Left hindlimb (tissue), 1 donor: ENCODE measurements at places on chromosomes 16 and 17.
A peak's percentile ranks its signal among the peaks of the same experiment; 100 is the strongest.

DNA sequence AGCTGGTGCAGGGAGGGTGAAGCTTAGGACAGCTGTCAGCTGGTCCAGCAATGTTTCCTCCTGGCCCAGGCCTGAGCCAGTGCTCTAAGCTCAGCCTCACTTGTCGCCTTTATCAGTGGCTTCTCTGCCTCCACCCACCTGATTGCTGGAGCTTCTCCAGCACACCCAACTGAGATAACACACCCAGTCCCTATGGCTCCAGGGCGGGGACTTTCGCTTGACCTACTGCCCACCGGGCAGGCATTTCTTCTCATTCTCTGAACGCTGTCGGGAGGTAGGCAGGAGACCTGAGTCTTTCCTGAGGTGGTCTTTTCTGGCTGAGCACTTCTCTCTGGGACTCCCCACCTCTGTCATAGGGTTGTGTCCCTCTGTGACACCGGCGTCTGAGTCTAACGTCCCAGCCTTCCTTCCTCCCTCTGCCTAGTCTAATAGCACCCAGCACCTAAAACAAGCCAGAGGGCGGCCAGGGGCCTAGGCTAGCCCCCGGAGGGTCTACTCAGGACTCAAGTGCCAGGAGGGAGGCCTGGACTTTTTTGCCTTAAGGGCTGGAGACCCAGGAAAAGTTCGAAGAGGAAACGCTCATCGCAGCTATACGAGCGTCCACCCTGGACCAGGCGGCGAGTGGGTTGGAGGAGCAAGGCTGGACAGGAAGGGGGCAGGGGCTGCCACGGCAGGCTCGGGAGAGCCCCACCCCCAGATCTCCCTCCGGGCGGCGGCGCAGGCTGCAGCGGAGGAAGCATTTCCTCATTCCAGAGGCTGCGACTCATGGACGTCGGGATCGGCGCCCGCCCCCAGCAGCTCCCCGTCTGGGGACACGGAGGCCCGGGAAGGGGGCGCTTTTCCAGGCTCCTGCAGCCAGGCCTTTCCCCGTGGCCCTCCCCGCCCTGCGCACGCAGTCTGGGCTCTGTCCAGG is 756 bp downstream of the TAX1BP3 start:
- DNase-seq: peak; percentile 96

DNA sequence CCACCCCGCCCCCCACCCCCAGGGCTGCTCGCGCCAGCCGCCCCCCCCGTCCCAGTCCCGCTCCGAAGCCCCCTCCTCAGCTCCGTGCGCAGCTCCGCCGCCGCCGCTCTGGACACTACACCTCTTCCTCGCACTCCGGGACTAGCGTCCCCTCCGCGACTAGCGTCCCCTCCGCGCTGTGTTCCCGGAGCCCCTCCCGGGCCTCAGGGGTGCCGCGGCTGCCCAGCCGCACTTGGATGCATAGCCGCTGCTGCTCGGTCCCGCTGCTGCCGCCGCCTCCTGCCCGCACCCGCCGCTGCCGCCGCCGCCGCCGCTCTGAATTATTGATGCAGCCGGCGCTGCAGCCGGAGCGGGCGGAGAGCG is at the start of gene CBLN1:
TSS of gene CBLN1 (minus strand) at position 359 of the 363 bp plus-strand sequence. CDS start 373 bp downstream, outside the sequence.
- DNase-seq: no peak

- DNase-seq: no peak
Measured at GRCh38 chr17:75832164-75832651, 12.0 kb downstream of the UNC13D start.

GRCh38 chr16:5756969-5757368 is 659.4 kb upstream of the EEF2KMT start:
- DNase-seq: no peak

DNA sequence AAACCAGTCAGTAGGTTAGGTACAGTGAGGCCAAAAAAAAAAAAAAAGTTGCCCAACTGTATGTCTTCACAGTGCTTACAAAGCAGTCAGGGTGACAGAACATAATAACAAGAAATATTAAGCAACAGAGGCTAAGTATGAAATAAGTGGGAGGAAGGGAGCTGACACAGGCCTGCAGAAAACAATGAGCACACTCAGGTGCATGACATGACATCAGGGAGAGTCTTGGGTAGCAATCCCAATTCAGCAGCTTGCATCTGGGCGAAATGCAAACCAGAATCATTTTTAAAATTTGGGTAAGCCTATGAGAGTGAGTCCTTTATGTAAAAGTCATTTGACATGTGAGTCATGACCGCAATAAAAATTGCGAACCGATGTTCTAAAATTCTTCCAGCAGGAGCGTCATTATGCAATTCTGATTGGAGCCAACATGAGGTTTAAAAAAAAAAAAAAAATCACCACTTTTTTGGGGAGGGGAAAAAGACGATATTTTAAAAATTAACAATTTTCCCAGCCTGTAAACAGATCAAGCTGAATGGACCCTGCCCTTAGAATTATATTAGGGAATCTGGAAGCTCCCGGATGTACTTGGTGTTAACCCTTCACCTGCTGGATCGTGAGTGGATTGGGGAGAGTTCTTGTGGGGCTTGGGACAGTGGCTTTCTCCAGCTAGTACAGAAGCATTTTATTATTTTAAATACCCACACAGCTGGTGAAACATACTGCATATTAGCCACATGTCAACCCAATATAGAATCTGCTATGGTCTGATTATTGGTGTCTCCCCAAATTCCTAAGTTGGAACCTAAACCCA is 127.9 kb downstream of the NPIPB5 start:
- DNase-seq: no peak

DNA sequence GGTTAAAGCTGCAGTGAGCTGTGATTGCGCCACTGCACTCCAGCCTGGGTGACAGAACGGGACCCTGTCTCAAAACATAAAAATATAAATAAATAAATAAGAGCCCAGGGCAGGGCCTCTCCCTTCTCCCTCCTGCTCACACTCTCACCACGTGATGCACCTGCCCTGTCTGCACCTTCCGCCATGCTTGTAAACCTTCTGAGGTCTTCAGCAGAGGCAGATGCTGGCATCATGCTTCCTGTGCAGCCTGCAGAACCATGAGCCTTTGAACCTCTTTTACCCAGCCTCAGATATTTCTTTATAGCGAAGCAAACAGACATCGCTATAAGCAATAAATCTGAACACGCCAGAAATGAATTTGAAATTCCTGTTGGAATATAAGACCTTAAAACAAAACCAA is 48.5 kb downstream of the HNF1B start:
- DNase-seq: no peak

DNA sequence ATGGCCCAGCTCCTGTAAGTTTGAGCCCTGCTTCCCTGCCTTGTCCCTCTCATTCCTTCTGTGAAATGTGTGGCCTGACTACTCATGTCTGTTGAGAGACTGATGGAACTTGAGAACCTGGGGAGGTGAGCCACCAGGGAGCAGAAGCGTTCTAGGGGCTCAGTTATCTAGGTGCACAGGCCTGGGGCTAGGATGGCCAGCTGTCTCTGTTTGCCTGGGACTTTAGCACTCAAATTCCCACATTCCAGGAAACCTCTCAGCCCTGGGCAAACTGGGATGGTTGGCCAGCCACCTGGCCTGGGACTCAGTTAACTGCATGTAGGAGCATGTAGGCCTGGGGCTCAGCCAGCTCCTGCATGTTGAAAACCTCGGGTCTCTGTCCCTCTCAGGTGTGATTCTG is 9.3 kb upstream of the EPN3 start:
- no peak for DNase-seq

GRCh38 chr17:73759324-73759723 is 115.1 kb upstream of the SDK2 start:
- DNase-seq: no peak

GRCh38 chr16:77584205-77584859 is 138.0 kb upstream of the NUDT7 start:
- DNase-seq: no peak

- no peak for DNase-seq
Measured at GRCh38 chr16:85293904-85294642, 181.8 kb upstream of the CIBAR2 start.

DNA sequence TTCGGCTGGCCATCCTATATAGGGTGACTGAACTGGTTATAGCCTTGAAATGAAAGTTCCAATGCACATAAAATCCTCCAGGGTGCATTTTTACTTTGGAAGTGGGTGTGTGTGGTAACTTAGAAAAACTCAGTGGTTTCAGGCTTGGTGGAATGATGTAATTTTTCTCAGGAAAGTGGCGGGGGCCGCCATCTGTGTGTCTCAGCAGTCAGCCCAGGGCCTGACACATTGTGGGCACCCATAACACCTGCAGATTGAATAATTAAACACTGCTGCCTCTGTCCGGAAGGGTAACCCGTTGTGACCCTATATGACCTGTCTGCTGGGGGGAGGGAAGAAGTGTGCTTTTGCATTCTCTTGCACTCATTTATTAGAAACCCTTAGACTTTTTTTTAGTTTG is 2.2 kb upstream of the PDP2 start:
- no peak for DNase-seq

DNA sequence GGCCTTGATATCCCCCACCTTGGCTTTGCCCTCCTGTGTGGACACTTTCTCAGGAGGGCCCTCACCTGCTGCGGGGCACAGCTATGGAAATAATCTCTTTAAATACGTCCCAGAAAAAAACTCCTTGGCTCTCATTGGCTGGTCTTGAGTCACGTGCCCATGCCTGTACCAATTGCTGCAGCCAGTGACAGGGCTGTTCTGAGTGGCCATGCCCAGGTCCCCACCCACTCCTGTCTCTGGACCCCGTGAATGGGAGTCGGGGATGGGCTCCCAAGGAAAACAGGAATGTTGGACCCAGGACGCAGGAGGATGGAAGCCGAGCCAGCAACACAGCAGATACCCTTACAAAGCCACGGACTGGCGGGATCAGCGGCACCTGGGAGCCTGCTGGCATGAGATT is 53.1 kb upstream of the CDR2 start:
- DNase-seq: no peak

- peak; percentile 68 for DNase-seq
Measured at GRCh38 chr17:28950017-28950751, 1.1 kb downstream of the PHF12 start.

DNA sequence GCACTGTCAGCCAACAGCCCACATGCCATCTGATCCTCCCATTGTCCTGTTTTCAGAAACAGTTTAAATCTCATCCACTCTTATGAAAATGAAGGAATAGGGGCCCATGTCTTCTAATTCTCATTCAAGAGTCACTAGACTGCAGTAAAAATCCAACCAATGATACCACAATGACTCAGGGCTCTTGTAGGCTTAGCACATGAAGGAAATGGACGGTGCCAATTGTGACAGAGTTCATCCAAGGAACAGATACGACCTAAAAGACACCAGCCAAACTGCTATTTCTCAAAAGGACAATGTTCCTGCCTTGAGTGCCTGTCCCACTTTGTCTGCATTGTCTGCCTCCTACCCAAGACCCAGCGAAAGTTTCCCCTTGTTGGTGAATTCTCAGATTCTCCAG is 204.8 kb upstream of the COX10 start:
- DNase-seq: no peak

DNA sequence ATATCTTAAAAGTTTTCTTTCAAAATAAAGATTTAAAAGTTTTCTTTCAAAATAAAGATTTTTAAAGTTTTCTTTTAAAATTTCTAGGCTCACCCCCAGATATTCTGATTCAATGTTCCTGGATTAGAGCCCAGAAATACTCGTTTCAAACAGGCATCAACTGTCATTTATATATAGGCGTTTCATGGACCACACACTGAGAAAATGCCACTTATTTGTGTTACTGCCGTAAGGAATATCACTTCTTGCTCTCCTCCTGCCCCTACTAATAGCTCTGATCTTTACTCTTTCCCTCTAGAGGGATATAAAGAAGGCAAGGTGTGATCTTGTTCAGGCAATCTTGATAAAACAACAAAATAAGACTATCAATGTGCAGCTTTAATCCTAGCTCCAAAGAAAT is 1324.1 kb downstream of the CDH8 start:
- no peak for DNase-seq

DNA sequence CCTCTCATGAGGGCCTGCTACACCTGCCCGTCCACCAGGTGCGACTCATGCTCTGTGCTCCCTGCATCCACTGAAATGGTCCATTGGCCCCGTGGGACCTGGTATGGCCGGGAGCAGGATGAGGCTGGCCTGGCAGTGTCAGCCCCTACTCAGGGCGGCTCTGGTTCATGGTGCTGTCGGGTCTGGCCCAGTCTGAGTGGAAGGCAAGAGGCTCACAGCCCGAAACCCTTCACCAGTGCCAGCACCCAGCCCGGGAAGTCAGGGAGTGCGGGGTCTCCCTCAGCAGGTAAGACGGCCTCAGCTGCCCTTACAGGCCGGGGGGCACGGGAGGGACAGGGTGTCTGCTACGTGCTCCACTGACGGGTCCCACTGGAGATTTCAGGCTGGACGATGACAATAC is 40.5 kb upstream of the RASD1 start:
- DNase-seq: no peak

DNA sequence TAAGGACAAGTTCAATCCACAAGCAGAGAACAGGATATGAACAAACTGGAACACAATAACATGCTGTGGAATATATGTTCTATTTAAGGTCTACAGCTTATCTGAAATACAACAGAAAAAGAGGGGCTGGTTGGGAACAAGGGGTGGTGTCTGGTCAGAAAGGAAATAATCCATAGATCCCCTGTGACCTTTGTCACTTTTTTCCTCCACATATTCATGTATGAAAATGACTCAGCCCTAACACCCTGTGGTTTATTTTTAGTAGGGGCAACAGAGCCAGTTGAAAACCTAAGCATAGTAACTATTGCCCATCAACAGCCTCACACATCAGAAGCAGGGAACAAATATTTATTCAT is 12.3 kb upstream of the SPAG9 start:
- no peak for DNase-seq

- DNase-seq: no peak
Measured at GRCh38 chr16:30548416-30549253, 9.5 kb downstream of the ZNF764 start.

GRCh38 chr16:17018585-17018939 is 452.2 kb downstream of the XYLT1 start:
- no peak for DNase-seq

DNA sequence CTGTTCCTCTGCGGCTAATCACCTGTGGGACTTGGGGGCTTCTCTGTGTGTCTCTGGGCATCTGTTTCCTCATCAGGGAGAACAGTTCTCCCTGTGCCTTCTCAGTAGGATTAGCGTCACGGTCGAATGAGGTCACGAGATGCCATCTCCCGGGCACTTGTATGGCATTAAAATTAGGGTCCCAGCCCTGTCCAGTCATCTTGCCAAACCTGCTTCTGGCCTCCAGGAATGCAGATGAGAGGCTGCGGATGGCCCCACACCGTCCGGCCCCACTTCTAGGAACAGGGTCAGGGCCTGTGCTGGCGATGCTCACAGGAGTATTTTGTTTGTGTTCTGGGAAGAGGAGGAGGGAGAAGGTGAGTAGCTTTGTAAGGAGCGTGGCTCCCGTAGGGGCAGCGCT is 58.5 kb downstream of the OR1D5 start:
- peak; percentile 25 for DNase-seq

GRCh38 chr17:47742319-47743181 is 9.5 kb downstream of the TBX21 start:
- DNase-seq: no peak

- no peak for DNase-seq
Measured at GRCh38 chr17:6166492-6167179, 96.5 kb downstream of the WSCD1 start.

GRCh38 chr17:39393736-39394135 is 7.7 kb downstream of the FBXL20 start:
- no peak for DNase-seq

GRCh38 chr16:81860287-81861266 is 81.5 kb downstream of the PLCG2 start:
- no peak for DNase-seq

- DNase-seq: no peak
Measured at GRCh38 chr17:51508048-51508447, 247.7 kb downstream of the UTP18 start.
